NCI-H187 treated with DMSO at 0.1 percent for 48 hours (cell line): ENCODE measurements at places on chromosomes 12 and 14.

- DNase-seq: no peak
Observed at GRCh38 chr12:104462931-104463339, 6.2 kb downstream of the CHST11 start.

- DNase-seq: no peak
Observed at GRCh38 chr12:102435827-102436436, 44.4 kb downstream of the IGF1 start.

DNA sequence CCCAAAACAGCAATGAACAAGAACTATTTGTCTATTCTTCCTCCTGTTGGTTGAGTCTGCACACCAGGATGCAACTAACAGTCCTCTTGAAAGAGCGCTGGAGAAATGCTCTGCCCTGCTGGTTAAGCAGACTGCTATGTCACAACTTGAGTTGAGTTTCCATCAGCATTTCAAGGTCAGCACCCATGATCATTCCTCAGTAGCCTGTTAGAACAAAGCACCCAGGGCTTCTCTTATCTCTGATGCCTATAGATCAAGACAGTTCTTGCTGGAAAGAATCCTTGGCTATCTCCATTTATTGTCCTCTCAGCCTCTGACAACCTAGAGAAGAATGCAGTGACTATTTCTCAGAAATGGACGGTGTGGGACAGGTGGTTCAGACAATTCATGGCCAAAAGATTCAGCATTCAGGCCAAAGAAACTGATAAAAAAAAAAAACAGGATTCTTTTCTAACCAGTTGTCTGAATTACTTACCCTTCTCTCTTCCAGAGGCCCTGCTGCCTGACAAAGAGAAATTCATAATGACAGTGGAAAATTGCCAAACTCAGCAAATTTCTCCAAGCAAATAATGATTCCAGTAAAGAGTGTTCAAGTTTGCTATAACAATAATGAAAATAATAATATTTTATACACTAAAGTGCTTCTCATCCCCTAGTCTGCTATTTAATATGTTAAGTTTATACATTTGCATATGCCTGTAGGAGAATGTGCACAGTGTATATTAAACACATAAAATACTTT lies 306.7 kb downstream of the EMP1 start:
- DNase-seq: no peak

GRCh38 chr12:27531896-27532295 lies 7.9 kb downstream of the PPFIBP1 start:
- DNase-seq: no peak

DNA sequence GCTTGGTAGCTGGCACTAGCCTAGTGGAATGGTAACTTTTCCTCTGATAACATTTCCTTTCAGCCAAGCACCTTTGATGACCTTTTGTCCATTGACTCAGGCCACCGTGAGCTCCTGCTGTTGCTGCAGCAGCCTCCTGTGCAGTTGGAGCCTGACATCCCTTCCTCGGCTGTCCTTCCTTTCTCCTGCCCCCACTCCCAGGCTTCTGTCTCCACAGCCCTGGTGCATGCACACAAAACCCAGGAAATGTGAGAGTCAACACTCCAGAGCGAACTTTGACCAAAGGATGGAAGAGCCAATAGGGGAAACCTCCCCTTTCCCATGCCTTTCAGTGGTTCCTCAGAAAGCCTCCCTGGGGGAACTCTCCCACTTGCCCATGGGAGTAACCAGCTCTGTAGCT lies 115.0 kb downstream of the TMEM260 start:
- DNase-seq: no peak

DNA sequence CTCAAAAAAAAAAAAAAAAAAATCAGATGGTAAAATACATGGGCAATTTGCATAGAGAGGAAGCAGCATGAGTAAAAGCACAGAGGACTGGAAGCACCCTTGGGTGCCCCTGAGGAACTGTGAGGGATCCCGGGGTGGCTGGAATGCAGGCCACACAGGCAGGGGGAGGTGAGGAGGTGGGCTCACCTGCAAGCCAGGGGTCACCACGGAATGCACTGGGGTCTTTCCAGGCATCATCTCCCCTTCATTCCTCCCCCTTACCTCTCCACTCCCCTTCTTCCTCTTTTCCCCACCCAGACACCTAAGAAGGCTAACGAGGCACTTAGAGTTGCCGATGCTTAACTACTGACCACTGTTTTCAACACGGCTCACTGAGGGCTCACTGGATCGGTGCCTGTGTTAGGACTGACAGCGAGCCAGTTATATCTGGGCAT lies 14.4 kb upstream of the HIP1R start:
- DNase-seq: no peak
